AG09319 (cell line): ENCODE measurements at places on chromosomes 16 and 17.

DNA sequence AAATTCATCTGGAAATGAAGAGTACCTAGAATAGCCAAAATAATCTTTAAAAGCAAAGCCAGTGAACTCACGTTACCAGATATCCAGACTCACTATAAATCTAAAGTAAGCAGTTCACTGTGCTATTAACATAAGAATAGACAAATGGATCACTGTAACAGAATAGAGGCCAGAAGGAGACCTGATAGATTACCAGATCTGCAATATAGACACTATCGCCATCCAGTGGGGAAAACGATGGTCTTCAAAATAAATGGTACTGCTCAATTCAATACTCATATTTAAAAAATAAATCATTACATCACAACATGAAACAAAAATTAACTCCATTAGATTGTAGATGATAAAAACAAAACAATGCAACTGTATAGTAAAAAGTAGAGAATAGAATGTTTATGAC lies 158.6 kb upstream of the CDH8 start:
- no peak for DNase-seq

DNA sequence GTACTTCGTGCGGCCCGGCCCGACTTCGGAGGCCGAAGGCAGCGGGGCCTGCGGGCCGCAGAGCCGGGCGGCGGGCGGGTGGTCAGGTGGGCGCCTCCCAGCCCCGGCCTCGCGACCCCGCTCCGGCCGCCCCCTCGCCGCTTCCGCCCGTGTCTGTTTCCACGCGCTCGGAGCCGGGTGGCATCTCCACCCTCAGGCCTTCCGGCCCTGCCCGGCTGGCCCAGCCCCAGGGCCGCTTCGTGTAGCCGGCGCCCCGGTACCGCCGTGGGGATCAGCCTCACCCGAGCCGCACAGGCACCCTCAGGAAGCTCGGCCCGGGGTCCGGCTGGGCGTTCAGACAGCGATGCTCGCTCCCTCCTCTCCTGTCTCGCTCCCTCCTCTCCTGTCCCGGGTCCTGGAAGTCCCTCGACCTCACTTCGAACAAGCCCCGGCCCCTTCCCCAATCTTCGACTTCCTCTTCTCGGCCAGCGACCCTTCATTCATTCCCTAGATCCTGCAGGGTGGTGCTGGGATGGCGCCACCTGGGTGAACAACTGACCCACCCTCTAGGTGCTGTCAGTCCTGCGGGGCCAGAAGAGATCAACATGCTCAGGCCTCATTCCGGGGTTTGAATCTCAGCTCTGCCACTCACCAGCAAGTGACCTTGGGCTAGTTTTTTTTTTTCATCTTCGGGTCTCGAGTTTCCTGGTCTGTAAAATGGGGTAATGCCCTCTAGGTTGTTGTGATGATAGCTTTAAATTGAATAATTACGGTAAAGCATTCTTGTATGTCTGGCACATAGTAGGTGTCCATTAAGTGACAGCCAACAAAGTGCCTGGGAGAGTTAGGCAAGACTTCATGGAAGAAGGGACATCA lies 610 bp downstream of the VPS4A start:
- DNase-seq, result no peak

DNA sequence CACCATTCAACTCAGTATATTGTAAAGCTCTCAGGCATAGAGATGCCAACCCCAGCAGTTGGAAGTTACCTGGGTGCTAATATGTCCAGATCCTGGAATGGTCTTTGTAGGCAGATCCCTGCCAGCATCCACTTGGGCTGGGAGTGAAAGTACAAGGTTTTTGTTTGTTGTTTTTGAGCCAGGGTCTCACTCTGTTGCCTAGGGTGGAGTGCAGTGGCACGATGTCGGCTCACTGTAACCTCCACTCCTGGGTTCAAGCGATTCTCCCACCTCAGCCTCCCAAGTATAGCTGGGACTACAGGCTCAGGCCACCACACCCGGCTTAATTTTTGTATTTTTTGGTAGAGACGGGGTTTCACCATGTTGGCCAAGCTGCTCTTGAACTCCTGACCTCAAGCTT lies 177.6 kb downstream of the IRF8 start:
- no peak for DNase-seq

DNA sequence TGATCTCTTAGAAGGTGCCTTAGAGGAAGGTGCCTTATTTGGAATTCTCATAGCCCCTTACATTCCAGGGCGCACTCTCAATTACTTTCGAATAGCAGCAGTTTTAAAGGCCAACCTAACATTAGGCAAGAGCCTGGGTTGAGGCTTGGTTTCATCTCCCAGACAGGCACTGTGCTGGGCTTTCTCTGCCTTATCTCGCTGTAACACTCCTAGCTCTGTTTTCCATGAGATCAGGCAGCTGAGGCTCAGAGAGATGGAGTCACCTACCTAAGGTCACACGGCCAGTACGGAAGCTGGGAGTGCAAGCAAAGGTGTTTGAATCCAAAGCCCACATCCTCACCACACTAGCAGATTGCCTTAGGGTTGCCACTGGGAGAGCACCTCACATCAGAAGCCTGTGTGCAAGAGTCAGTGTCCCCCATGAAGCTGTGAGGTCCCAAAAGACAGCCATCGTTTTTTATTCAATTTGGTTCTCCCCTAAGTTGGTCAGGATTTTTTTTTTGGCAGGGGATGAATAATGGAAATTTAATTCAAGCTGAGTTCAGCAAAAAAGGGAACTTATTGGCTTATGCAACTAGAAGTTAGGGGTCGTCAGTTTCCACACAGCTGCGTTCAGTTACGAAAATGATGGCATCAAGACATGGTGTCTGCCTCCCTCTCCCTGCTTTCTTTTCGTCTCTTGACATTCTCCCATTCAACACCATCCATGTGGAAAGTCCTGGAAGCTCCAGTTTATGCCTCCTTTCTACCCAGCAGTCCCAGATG lies 206.4 kb downstream of the KATNIP start:
- no peak for DNase-seq
